RWPE1 (cell line): ENCODE measurements at places on chromosomes 5 and 9.

DNA sequence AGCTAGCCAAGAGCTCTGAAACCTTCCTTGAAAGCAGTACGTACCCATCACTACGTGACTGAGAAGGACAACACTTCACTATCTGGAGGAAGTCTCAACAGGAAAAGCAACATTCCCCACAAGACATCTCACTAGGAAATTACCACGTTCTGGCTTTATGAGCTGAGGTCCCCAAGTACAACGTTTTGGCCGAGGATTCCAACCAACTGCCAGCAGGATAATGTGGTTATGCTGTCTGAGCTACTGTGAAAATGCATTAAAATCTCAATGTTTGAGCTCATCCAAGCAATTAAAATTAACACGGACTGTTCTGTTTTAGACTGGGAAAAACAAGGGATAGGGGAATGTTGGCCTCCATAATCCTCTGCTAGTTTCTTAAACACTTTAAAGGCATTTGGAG is 16.4 kb downstream of the MED27 start:
- no peak for DNase-seq

DNA sequence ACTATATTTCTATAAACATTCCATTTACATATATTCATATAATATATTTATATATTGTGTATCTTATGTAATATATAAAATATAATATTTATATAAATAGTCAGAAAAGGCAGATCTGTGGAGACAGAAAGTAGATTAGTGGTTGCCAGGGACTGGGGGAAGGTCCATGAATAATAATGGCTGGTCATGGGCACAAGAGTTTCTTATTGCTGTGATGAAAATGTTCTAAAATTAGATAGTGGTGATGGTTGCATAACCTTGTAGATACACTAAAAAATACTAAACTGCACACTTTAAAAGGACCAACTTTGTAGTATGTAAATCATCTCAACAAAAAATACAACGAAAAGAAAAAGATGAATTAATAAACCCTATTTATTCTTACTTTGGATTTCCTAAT is 47.3 kb downstream of the NUP155 start:
- no peak for DNase-seq

GRCh38 chr9:111250875-111251842 is 78.9 kb downstream of the OR2K2 start:
- no peak for DNase-seq

DNA sequence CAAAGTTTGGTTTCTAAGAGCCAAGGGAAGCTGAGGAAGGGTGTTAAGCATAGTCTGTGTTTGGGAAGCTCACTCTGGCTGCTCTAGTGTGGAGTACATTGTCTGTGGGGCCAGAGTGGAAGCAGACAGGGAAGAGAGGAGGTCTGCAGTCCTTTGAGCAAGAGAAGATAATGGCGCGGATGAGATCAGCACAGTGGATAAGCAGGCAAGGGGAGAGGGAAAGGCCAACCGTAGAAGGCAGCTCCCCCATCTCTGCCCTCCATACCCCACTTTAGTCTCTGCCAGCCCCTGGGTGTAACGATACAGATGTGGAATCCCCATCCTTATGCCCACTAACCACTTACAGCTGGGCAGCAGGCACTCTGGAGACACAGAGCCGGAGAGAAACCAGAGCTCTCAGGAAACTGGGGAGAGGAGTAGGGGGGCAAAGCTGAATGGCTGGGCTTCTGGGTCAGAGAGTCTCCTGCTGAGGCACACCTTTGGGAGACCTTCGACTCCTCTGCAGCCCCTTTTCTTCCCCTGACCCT is 75.0 kb downstream of the SLIT3 start:
- DNase-seq, result no peak

DNA sequence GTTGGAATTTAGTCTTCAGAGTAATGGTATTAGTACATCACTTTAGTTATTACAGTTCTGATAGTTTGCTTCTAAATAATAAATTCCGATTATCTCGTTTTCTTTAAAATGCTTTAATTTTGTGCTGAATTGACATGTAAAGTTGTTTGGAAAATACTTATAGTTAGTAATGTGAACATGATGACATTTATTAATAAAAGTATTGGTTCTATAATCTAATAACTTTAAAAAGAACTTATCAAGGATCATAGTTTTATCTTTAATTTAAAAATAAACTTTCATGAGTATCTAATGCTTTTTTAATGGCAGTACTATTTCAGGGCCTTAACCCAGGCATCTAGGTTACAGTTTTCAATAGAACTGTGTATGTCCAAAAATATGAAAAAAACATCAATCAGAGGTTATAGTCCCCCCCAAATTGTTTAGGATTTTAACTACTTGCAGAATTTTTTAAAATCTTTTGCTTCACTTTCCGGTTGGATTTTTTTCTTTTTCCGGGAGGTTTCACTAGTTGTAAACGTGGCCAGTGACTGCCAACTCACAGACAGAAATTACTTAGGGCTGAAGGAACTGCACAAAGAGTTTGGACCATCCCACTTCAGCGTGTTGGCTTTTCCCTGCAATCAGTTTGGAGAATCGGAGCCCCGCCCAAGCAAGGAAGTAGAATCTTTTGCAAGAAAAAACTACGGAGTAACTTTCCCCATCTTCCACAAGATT is 680 bp downstream of the GPX8 start:
- DNase-seq, result peak; percentile 86

DNA sequence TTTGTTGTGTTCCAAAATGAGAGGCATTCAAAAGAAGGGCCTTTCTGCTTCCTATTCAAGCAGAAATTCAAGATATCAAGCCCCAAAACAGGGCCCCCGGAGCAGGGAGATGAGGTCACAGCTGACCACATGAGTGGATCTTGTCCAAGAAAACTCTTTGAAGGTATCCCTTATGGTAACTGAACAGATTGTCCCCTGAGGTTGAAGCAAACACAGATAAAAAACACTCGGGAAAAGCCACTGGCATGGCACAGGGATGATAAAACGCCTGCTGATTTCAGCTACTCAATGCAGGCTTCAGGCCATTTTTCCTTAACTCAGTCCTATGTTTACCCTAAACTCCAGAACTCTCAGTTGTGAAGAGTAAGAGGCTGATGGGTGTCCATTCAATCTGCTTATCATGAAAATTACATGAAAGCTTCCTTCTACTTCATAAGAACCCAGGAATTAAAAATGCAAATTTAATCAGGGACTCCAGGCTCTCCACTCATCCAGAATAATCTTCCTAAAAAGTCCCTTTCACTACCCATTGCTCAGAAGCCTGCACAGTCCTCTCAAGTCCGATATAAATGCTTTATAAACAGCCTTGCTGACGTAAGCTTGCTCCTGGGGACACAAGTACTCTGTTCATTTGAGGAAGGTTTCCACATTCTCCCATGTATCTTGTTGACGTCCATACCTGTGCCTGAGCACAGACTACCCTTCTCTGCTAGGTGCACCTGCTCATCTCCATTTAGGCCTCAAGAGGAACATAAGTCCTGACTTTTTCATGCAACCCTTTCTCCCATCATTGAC is 35.9 kb upstream of the SLC1A3 start:
- no peak for DNase-seq

GRCh38 chr5:51203598-51203997 is 179.7 kb upstream of the ISL1 start:
- DNase-seq, result no peak

DNA sequence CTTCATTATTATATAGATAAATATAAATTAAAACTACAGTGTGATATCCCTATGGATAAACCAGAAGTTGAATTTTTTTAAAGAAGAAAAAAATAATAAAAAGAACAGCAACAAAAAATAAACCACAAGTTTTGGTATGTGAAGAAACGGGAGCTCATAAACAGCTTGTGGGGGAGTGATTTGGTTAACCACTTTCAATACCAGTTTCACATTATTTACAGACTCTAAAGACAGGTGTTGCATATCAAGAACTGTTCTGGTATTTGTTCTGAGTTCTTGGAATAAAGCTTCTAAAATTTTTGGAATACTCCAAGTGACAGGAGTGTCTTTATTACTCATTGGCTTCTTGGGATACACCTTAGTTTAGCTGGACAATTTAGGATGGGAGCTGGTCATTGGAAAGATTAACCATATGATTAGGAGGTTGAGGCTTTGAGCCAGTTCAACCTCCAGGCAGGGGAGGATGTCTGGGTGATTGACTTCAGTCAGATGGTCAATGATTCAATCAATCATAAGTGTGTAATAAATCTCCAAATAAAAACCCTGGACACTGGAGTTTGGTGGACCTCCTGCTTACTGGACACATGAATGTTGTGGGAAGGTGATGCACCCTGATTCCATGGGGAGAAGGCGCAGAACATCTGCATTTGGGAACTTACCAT is 2223.1 kb upstream of the C9orf72 start:
- no peak for DNase-seq

DNA sequence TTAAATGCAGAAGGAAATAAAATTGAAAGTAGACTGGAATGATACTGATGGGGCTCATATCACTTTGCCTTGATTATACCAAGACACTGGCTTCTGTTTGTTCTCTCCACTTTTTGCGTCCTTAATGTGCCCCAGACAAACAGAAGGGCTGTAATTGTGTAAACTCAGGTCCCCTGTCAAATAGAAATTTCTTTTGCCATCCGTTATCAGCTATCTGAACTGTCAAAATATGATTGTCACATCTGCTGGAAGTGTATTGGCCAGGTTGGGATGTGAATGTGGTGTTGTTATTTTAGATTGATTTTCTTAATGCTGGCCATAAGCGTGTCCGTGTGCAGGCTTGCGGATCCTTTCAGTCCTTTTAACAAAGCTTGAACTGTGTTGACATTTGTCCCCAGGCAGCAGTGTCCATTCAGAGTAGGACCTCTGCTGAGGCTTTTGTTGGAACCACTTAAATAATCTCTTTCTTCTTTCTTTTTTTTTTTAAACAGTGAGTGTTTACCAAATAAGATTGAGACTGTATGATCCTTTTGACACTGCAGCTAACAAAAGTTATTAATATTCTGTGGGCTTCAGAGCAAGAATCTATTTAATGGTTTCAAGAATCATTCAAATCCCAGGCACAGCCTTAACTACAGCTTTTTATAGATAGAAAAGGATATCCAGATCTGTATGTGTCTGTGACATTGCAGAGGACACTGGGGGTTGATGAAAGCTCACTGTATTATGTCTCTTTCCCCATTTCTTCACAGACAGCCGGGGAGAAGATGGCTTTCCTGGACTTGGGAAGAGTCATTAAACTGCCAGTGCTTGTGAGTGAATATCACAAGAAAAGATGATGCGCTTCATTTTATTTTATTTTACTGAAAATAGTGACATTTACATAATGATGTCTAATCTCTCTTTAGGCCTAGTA is 171.7 kb downstream of the ZNF608 start:
- DNase-seq, result no peak

DNA sequence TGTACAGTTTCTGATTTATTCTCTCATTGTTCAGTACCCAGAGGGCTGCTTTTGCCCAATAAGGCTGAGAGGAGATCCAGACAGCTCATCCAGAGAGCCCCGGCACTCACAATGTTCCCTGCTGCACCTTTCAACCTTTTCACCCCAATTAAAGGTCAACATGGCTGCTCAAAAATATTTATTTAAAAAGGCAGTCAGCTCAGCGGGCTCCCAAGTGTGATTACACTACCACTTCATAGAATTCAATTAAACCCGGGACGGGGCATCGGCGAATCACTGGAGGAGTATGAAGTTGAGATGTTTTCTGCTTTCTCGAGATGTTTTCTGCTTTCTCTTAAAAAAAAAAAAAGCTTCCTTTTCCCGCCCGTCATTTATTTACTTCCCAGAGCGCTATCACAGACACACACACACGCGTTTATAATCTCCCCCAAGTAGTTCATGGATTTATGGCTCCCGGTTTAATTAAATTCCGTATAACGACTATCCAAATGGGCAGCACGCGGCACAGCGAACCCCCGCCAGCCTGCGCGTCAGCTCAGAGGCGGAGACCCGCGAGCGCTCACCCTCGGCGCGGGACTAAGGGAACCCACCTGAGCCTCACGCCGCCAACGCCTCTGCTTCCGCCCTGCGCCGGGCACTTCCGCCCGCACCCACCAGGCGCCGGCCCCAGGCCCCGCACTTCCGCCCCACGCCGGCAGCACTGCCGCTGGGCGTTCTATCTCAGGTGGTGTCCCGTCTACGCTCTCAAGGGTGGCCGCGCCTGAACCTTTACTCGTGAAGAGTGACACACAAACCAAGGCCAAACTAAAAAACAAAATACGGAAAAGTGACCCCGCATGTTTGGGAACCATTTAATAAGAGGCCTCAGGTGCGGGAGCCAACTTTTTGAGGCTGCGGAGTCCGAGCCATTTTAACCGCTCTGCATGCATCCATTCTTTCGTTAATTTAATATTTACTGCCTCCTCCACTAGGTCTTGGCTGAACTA is at the start of gene C5orf63:
C5orf63 (minus strand) TSS at position 642 of the 986 bp plus-strand sequence. CDS start 14,507 bp downstream, outside the sequence.
- DNase-seq, result peak; percentile 73

DNA sequence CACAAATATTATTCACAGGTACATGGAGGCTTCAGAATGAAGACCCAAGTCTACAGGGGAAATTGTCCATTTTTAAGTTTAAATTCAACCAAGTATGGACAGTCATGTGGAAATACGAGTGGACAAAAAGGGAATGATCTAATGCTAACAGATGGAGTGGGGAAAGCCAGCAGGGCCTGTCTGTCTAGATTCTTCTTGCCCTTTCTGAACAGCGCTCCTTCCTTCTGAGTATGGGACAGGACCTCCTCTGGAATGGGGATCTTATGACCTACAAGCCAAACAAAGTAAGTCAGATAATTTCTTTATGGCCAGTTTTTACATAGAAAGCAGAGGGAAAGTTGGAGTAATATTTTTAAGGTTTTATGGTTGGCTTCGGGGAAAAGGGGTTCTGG is 119.8 kb upstream of the NEK6 start:
- DNase-seq, result no peak

GRCh38 chr5:64015824-64016223 is 53.6 kb upstream of the HTR1A start:
- no peak for DNase-seq

GRCh38 chr5:33840927-33841547 is 50.8 kb downstream of the ADAMTS12 start:
- DNase-seq, result no peak

- DNase-seq, result peak; percentile 86
Measured at GRCh38 chr5:151315998-151316597, 12.5 kb upstream of the SLC36A3 start.

- DNase-seq, result no peak
Measured at GRCh38 chr5:67908126-67908765, 307.3 kb upstream of the PIK3R1 start.

DNA sequence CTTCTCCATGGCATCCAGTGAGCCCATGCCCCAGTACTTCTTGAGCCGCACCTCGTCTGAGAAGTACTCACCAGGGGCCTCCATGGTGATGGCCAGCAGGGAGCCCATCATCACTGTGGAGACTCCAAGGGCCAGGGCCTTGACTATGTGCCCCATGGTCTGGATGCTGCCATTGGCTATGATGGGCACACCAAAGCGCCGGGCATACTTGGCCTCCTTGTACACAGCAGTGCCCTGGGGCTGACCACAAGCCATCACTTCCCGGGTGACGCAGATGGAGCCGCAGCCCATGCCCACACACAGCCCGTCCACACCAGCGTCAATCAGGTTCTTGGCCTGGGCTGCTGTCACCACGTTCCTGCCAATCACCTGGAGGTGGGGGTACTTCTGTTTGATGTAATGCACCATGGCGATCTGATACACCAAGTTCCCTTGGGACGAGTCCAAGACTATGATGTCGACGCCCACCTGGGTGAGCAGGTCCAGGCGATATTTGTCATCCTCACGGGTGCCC is 7.0 kb upstream of the DCAF12 start:
- DNase-seq, result no peak

GRCh38 chr5:120805131-120805530 is 341.0 kb downstream of the PRR16 start:
- no peak for DNase-seq

- DNase-seq, result no peak
Measured at GRCh38 chr9:91935805-91936514, 14.1 kb downstream of the ROR2 start.

- no peak for DNase-seq
Measured at GRCh38 chr5:141082228-141082627, 12.2 kb upstream of the PCDHB2 start.
